ENCODE measurements at places on chromosomes 16 and 17.
A peak's percentile ranks its signal among the peaks of the same experiment; 100 is the strongest.

GRCh38 chr16:7167626-7168025 is 165.0 kb upstream of the RBFOX1 start:
- DNase-seq = no peak

DNA sequence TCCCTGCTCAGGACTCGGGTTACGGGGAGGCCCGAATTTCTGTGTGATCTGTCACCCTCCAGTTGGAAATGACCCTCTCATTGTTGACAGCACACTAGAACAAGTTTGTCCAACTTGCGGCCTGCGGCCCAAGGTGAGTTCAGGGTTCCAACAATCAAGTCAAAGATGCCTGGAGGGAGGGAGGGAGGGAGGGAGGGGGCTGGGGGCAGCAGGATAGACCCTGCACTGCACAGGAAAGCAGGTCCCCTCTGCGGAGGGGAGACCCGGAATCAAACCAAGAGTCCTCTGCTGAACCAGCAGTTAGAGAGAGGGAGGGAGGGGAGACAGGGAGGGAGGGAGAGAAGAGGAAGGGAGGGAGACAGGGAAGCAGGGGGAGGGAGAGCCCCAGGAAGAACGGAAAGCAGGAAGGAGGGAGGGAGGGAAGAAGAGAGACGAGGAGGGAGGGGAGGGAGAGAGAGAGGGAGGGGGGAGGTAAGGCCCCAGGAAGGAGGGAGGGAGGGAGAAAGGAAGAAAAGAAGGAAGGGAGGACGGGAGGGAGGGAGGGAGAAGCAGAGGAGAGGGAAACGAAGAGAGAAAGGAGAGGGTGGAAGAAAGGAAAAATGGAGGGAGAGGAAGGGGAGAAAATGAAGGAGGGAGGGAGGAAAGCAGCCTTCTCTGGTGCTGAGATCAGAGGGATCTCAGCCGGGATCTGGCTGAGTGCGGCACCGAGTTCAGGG is 96.7 kb upstream of the CDH5 start:
- DNase-seq = no peak

DNA sequence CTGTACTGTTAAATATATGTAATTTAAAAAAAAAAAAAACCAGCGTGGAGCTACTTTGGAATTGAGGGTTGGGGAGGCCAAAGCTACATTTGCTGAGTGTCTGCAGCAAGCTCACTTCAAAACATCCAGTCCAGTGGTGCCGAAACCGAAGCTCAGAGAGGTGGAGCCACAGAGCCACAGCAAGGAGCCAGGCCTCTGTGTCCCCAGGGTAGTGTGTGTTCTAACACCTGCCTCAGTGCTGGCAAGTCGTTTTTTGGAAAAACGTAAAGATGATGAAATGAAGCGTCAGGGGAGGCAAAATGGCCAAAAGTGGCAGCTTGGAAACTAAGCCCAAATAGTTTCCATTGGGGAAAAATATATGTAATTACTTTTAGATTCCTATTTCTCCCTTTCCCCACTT is 36.1 kb upstream of the MRC2 start:
- no peak for DNase-seq

- no peak for DNase-seq
Measured at GRCh38 chr16:18932243-18932987, 6.2 kb upstream of the SMG1 start.

GRCh38 chr17:79509008-79509407 is 101.8 kb downstream of the RBFOX3 start:
- DNase-seq = no peak

- DNase-seq = no peak
Measured at GRCh38 chr17:60327134-60327900, 64.6 kb downstream of the USP32 start.

DNA sequence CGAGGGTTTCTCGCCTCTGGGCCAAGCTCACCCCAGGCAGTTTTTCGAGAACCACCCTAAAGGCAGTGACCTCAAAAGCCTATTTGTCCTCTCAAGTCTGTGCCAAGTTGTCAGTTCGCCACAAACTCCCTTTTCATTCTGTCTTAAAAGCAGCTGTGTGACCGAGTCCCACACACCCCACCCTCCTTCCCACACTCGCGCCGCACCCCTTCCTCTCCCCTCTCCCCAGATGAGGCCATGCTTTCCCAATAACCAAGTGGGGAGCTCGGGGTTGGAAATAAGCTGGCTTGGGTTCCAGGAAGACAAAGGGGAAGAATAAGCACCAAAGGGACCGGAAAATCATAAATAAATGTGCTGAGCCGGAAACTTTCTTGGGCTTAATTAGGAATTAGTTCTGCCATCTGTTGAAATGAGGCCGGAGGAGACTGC is 36.7 kb downstream of the GRIN2C start:
- DNase-seq = no peak

- peak; percentile 13 for DNase-seq
Measured at GRCh38 chr17:51764387-51764971, 394.0 kb downstream of the CA10 start.

DNA sequence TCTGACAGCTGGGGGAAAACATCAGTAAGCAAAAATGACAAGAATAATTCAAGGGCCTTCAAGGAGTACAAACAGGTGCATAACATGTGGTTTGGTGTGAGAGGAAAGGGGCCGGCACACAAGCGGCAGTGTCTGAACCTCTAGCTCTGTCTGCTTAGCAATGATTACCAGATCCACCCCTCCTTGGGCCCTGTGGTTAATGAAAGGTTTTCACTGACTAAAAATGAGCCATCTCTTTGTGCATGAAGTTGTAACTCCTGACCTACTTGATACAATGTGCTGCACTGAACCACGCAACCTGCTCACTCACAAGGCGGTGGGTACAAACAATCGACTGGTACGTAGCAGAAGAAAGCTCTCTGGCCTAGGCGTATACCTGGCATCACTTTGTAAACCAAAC is 15.1 kb downstream of the FAM117A start:
- DNase-seq = peak; percentile 29

GRCh38 chr17:51630101-51630671 is 369.8 kb downstream of the UTP18 start:
- DNase-seq = no peak

DNA sequence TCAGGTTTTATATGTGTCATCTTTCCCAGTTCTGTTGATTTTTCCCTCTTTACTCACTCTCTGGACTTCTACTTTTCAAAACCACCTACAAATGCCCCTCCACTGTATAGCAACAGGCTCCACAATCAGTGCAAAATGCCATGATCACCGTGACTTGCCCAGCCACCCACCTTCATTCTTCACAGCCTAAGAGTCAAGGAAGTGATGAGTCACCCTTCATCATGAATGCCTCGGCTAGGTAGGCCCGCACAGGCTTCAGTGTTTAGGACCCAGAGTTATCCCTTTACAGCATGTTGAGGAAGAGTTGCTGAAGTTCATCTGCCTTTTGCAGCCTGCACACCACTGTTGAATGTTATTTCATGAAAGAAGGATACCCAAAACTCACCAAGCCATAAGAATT is 158.6 kb downstream of the PMP22 start:
- DNase-seq = no peak

DNA sequence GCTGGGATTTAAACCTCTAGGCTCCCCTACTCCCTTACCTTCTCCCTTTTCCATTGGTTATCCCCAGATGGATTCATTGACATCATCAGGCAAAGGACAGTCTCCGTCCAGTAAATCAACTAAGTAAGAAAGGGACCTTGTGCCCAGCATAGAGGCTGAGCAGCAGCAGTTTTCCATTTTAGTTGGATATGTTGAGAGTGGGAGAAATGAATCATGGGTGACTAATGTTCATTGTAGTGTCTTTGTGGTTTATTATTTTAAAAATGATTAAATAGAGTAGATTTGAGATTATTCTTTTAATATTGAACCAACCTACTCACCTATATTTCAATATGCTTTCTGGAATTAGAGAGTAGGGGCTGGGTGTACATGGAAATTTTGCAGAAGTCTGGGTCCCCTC is 99.4 kb upstream of the CACNG3 start:
- DNase-seq = no peak

DNA sequence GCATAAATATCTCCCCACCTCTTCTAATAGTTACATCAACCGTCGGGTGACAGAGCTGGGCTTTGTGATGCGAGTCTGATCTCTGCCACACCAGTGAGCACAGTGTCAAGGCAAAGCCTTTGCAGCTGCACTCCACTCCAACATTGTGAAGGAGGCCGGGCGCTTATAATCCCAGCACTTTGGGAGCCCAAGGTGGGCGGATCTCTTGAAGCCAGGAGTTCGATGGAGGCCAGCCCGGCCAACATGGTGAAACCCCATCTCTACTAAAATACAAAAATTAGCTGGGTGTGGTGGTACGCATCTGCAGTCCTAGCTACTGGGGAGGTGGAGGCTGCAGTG is 18.9 kb downstream of the CYB5D2 start:
- DNase-seq = no peak

GRCh38 chr17:66240630-66241029 is 11.4 kb upstream of the APOH start:
- no peak for DNase-seq

DNA sequence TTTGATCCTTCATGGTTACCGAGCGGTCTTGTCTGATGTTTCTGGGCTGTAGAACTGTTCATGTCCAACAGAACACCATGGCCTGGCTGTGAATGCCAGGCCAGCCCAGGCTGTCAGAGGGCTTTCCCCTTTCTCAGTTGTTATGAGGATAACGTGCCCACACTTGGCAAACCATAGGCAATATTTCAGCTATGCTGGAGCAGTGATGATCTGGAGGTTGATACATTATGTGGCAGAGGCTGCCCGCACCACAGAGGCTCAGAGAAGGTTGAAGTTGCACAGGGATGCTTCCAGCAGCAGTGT is 92.9 kb downstream of the C16orf78 start:
- no peak for DNase-seq

- peak; percentile 24 for DNase-seq
Measured at GRCh38 chr17:74089869-74090464, 113.5 kb upstream of the RPL38 start.

Data from stimulated activated CD4-positive, alpha-beta T cell treated with anti-CD3 and anti-CD28 coated beads, Interleukin-4, amount 100 ng/mL, for 4 hours (primary cell).